ENCODE measurements at places on chromosomes 4 and X.

GRCh38 chr4:3679851-3680311, 86.3 kb upstream of the ADRA2C start:
- no peak for DNase-seq

DNA sequence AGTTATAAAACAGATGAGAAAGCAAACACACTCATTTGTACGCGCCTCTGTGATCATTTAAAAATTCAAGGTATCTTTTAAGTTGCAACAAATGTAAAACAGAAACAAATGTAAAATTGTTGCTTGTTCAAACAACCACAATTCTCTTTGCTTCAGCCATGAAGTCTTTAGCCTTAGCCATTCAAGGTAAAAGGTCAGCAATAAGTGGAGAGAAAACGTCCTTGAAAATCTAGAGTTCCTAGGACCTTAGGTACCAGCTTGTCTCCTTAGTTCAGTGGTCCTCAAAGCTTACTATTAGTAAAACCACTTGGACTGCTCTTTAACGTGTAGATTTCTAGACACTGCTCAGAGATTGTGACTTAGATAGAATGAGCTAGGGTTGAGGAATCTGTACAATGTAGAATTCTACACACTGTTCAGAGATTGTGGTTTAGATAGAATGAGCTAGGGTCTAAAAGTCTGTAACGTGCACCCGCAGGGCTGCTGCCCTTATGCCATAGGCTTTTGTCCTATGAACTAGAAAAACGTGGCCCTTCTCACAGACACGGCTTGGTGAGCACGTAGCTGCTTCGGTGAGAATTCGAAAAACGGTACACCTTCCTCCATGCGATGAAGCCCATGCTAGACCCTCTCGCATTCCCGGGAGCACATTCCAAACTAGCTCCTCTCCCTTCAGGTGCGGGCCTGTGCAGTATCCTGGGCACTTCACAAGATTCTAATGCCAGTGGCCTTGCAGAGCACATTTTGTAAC, 1.7 kb downstream of the PLAC8 start:
- DNase-seq = no peak

DNA sequence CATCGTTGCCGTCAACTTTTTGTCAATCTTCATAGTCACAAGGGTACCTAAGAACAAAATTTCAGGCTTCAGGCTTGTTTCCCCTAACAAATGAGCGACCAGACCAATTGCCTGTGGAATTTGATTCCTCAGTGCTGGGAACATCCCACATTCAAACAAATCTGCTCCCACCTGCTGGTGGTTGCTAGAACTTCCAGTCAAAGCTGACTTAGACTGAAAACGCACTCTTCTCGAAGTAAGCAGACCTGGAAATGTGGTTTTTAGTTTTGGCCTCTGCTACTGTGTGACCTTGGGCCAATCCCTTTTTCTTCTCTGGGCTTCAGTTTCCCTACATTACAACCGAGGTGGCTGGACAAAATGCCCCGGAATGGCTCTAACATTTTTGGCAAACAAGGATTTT, 1.8 kb upstream of the GABRQ start:
- no peak for DNase-seq

DNA sequence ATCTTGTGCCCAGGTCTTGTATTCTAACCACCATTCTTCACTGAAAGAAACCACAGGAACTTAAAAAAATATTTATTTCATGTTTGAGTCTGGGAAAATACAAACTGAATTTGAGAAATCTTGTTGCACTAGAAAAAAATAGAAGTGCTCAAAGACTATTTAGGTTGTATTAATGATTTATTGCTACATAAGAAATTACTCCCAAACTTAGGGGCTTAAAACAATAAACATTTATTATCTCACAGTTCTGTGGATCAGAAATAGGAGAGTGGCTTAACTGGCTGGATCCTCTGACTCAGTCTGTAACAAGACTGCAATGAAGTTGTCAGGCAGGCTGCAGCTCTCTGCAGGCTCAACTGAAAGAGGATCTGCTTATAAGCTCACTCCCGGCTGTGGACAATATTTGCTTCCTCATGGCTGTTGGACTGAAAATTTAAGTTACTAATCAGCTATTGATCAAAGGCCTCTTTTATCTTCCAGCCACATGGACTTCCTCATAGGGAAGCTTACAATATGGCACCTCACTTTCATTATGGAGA, 295.4 kb upstream of the FAM241A start:
- no peak for DNase-seq

DNA sequence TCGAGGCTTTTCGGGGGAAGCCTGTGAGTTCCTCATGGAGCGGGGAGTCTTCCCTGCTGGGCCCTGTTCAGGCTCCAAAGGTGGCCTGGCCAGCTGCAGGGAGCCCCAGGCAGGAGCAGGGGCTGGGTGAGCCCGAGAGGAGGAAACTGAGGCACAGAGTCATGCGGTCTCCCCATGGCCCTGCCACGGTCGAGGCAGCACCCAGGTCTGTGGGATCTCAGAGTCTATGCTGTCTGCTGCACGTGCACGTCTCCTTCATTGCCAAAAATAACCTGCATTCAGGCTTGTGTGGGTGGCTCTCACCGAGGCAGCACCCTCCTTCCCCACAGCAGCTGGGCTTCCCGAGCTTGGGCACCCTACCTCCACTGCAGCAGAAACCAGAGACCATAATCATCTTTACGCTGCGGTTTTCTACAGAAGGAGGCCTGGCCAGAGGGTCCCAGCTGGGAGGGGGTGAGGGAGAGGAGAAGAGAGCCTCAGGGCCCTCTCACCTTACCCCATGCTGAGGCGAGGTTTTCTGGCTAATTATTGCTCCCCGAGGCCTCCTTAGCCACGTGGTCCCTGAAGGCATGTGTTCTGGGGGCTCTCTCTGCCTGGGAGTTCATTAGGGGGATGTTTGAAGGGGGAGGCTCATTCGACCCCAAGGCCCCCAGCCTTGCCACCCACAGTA, 64.3 kb downstream of the CPZ start:
- no peak for DNase-seq

All from Right ventricle myocardium superior (tissue), 1 donor.